Mesothelial cell of epicardium (in vitro differentiated cells): ENCODE measurements at places on chromosomes 6 and 20.
A peak's percentile ranks its signal among the peaks of the same experiment; 100 is the strongest.

DNA sequence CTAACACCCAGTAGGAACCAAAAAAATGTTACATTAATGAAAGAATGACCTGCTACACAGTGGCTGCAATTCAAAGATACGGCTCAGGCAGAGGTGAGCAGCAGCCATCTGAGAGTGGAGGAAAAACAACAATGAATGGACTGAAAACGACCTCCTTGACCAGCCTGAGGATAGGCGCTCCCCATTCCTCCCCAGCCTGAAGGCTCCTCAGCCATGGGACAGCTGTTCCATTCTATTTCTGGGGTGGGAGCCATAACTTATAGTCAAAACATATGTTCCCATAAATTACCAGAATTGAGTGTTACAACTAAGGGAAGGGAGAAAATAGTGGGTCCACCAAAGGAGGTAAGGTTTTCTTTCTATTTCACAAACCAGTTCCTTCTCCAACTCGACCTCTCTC, 27.2 kb downstream of the FYN start:
- no peak for DNase-seq

GRCh38 chr6:150058231-150058792, 10.6 kb downstream of the ULBP3 start:
- DNase-seq = no peak

DNA sequence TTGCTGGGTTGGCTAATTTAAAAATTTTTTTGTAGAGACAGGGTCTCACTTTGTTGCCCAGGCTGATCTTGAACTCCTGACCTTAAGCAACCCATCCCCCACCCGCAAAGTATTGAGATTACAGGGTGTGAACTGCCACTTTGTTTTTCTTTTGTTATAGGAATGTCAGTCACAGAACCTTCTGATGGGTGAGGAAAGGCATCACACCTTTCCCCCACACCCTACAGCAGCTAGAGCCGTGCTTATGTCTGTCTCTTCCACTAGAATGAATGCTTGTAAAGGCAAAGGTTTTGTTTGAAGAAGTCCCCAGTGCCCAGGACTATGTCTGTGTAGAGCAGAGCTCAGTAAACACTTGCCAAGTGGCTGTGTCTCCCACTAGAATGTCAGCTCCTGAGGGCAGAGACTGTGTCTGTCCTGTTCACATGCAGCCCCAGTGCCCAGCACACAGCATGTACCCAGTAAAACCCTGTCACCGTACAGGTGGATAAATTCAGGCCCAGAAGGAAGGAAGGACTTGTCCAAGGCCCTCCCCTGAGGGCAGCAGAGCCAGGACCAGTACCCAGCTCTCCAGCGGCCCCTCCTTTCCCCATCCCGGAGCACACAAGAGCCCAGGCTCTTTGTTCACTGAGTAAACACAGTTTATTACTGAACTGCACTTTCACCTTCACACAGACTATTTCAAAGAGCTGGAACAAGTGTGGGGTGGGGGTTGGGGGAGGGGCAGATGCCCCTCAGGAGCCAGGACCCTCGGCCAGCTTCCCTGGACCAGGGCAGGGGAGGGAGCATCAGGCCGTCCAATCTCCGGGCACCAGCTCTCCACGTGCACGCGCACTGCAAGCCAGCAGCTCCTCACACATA, 26.4 kb downstream of the COX4I2 start:
- no peak for DNase-seq

GRCh38 chr6:84554074-84554473, 210.3 kb downstream of the TBX18 start:
- no peak for DNase-seq

DNA sequence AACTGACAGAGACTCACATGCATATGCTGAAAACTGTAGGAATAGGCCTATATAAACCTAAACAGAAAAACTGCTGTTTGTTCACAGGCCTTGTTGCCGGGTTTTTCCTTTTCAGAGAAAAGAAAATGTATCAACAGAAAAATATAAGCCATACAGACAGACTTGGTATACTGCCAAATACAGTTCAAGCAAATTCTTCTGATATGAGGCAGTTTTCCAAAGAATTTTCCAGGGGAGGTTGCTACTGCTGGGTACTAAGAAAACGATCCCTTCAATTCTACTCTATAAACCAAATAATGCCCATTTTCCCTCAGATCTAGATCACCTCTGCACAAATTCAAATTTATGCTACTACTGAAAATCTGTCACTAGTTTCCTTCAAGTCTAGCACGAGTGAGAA, 59.4 kb downstream of the ME1 start:
- DNase-seq = no peak

DNA sequence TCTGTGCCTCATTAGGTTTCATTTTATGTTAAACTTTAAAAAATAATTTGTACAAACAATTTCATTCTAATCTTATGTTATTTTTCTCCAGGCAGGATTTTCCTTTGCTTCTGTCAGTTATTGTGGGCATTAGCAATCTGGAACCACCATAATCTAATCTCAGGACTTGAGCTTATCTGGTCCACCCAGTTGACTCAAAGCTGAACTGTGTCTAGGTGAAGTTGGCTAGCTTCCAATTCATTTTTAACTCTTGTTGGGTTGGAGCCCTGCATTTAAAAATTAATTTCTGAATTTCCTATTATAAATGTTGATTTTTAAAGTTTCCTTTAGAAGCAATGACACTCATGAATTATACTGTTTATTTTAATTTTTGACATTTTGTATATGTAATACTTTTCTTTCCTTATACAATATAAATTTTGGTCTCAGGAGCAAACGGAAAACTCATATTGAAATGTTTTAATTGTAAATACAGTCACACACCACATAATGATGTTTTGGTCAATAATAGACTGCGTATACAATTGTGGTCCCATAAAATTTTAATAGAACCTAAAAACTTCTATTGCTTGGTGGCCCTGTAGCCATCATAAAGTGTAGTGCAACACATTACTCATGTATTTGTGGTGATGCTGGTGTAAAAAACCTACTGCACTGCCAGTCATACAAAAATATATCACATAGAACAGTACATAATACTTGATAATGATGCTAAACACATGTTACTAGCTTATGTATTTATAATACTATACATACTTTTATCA, 121.3 kb downstream of the CLVS2 start:
- no peak for DNase-seq

DNA sequence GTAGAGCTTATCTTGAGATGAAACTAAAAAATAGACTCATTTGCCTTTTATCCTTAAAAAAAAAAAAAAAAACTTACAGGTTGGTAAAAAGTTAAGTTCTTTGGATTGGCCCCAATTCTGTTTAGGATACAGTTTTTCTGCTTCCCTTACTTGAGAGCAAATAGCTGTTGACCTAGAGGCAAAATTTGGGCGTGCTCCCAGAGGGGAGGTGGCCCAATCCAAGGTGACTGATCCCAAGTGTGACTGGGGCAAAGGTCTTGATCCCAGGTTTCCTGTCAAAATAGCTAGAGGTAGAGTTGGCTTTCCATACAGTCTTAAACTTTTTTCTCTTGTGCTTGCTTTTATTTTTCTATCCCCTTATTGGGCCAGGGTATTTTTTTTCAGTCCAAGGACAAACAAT, 363.8 kb upstream of the AGPAT4 start:
- no peak for DNase-seq

GRCh38 chr6:145508107-145508506, 227.2 kb downstream of the EPM2A start:
- no peak for DNase-seq

DNA sequence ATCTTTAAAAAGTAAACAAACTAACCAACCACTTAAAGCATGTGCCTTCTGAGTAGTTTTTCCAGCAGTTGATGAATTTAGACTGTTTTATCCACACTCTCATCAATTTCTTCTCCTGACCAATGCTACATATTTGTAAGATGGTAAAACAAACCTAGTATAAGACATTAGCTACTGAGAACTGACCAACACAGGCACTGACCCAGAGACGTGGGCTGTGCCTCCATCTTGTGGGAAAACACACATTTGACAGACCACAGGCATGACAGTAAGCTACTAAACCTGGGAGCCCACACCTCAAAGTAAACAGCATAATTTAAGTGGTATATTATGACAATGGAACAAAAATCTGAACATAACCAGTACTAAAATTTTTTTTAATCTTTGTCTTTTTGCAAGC, 121.4 kb upstream of the NRSN1 start:
- DNase-seq = no peak

DNA sequence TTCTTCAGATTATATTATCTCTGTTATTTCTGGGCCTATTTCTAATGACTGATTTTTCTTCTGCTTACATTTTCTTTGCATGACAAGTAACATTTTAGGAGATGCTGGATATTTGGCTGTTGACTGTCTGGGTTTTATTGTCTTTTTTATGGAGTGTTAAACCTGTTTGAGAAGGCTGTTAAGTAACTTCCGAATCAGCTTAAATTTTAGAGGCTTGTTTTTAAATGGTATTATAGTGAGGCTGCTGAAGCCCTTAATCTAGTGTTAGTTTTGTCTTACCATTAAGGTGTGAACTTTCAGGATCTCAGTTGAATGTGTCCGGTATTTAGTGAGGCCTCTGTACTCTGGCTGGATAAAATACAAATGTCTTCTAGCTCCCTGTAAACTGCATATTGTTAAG, 109.8 kb downstream of the EYA4 start:
- no peak for DNase-seq

DNA sequence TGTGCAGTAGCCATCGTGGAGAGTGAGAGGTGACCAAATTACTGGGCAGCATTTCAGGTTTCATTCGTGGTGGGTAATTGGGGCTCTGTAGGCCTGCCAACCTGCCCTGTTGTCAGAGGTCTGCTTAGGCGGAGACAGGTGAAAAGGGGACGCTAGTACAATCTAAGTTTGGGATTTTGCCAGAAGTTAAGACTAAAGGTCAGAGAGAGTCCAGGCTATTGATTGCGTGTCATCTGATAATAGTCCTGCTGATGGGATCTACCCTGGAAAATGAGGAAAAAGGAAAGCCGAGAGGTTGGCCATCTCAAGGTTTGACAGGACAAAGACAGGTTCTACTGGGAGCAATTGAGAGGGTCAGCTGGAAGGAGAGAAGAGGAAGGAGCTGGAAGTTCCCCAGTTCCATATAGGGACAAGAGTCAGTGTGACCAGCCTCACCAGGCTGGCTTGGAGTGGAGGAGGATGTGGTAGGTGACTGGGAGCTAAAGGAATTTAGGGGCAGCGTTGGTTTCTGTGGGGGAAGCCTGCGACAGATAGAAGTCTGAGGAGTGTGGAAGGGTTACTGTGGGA, 10.9 kb downstream of the ARFGEF2 start:
- DNase-seq = no peak

- peak; percentile 46 for DNase-seq
Measured at GRCh38 chr6:117270055-117270842, 4.9 kb downstream of the VGLL2 start.

GRCh38 chr20:5080384-5080877, 39.3 kb downstream of the PCNA start:
- no peak for DNase-seq

GRCh38 chr20:37500311-37500710, 20.7 kb upstream of the NNAT start:
- DNase-seq = no peak

GRCh38 chr6:14616656-14617055, 499.1 kb downstream of the CD83 start:
- no peak for DNase-seq

GRCh38 chr6:24972311-24972958, 36.7 kb upstream of the RIPOR2 start:
- no peak for DNase-seq

GRCh38 chr6:97203343-97203742, 79.7 kb downstream of the MMS22L start:
- DNase-seq = no peak
